SJSA1 (cell line): ENCODE measurements at places on chromosomes 12 and 14. TPM values are rescaled to one million over a fixed set of nuclear protein-coding genes. Genes with fewer than 3 reads are reported as not detected.
A peak's percentile ranks its signal among the peaks of the same experiment; 100 is the strongest.

The RESF1 gene
- total RNA-seq, result 16.3 and 21.0 TPM in 2 replicates

The RASSF9 gene
- not detected in 2 replicates for total RNA-seq

DNA sequence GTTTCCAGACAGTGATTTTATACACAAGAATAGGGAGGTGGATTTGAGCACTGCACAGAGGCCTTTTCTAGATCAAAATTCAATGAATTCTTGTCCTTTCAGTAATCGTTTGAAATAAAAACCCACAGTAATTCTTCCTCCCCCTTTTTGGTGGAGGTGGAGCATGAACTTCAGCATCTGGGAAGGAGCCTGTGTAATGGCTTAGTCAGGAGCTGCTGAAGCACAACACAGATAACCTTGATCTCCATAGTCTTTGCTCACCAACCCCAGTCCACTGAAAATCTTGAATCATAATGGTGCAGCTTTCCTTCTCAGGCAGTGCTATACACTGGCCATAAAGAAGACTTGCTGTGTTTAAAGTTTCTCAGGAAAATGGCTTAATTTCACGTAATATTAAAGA lies 6.4 kb upstream of the TBPL2 start:
- peak; percentile 53 for DNase-seq

The TEX52 gene
- not detected in 2 replicates for total RNA-seq

DNA sequence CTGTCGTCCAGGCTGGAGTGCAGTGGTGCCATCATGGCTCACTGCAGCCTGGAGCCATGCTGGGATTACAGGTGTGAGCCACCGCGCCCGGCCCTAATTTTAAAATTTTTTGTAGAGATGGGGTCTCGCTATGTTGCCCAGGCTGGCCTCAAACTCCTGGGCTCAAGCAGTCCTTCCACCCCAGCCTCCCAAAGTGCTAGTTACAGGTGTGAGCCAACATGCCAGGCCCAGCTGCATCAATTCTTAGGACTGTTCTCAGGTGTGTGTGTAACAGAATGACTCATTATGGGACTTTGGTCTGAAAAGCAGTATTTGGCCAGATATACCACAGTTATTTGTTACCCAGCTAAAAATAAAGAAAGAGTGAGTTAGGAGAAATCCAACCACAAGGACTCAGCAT lies 17.4 kb downstream of the LETMD1 start:
- no peak for DNase-seq

The B4GALNT1 gene
- 841 and 950 TPM in 2 replicates for total RNA-seq

DNA sequence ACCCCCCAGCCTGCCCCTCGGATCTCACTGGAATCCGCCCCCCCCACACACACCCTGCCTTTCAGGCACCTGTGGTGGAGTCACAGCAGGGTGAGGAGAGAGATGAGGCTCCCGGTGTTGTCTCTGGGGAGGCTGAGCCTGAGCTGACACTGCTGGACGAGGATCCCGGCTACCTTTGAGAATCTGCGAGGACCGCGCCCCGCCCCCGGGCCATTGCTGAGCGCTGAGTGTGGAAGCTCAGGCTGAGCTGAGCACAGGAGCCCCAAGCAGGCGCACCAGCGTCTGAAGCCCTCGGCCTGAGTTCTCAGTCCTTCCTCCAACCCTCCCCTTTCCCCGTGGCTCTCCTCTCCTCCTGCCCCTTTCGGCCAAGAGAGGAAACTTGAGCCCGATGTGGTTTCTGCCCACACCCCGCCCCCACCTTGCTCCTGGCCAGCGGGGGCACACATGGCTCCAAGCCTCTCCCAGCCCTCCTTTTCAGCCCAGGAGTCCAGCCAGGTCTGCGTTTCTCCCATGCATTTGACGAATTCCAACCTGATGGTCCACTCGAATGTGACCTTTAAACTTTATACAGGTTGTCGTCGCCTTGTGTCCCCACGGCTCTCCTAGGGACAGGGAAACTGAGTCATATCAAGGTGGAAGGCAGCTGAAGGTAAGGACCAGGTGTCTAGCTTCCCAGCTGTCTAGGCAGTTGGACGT lies at the start of gene NFE2:
TSS of gene NFE2 (minus strand) at position 284 of the 696 bp plus-strand sequence. CDS start 5,767 bp downstream, outside the sequence.
- peak; percentile 65 for DNase-seq

DNA sequence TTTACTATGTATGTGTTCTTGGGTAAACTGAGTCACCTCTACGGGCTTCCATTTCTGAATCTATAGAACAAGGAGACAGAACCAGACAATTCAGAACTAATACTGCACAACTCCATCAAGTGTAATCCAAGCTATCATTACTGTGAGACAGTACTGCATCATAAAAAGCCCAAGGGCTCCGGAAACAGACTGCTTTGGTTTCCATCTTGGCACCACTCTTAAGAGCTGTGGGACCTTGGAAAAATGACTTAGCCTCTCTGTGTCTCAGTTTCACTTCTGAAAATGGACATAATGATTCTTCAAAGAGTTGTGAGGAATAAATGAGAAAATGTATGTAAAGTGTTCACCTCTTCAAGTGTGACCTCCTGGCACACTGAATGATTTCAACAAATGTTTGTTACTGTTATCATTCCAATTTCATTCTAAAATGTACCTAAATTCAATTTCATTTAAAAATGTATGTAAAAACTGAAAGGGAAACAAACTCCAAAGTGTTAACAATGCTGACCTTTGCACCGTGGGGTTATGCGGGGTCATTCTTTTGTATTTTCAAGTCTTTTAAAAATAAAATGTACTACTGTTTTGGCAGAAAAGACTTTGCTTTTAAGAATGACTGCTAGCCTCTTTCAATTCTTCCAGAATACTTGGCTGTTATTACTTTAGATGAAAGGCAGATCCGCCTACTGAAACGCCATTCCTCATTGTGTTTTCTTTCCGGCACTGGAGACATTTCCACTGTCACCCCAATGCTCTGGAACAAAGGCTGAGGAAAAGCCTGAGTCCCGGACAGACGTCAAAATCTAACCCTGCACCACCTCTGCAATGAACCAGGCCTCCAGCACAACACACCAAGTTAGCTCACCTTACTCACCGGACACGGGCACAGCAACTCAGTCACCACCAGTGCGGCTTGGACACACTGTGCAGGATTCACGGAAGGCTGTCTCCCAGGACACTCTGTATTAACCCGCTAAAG lies 62.8 kb downstream of the TMCC3 start:
- no peak for DNase-seq

DNA sequence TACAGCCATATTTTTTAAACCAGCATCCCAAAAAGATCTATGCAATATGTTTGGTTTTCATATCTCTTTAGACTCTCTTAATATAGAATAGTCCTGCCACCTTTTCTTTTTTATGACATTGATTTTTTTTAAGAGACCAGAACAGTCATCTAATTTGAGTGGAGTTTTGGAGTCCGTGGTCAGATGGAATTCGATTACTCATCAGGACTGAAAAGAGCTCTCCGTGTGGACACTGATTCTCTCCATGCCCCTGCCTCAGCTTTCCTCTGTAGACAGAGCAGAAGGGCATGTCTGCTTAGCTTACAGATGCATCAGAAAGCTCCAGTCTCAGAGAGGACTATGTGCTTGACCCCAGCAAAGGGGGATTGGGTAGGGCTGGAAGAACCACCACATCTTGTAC lies 27.8 kb downstream of the SMCO2 start:
- DNase-seq, result peak; percentile 30

DNA sequence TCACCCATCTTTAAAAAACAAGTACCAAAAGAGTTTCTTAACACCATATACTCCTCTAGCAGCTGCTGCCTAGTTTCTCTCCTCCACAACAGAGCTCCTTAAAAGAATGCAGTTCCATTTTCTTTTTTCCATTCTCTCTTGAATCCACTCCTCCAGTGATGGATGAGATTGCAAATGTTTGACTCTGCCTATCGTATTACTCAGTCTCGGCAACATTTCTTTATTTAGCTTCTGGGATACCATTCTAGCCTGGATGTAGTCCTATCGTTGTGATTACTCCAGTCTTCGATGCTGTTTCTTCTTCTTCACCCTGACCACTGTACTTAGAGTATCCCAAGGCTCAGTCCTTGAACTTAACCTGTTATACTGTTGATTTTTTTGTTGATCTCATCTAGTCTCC lies 30.8 kb downstream of the CAND1 start:
- no peak for DNase-seq

- no peak for DNase-seq
These were observed 159.1 kb downstream of the C12orf50 start for GRCh38 chr12:87870061-87870460.

GRCh38 chr12:70823182-70823976 lies 97.2 kb downstream of the PTPRR start:
- no peak for DNase-seq

- peak; percentile 67 for DNase-seq
These were observed 41.6 kb downstream of the ITPR2 start for GRCh38 chr12:26791301-26791791.

The TAS2R50 gene
- 0.84 TPM in 1 of 2 replicates, not detected in the other for total RNA-seq

GRCh38 chr12:128807161-128807724 lies 16.5 kb downstream of the SLC15A4 start:
- no peak for DNase-seq

DNA sequence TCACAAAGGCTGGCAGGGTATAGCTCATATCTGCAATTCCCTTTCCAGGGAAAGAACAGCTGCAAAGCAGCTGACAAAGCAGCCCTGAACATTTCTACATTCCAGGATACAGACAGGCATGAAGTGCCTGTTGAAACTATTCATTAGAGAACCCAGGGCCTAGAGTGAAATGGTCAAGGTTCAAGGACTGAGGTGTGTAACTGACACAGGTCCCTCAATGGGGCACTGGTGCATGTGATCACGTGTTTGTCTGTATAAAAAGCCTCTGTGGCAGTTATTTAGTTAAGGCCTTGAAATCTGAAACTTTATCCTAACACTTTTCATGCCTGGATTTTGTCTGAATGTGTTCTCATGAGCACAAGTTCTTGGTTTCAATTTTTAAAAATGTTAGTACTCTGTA lies 47.1 kb downstream of the GIT2 start:
- DNase-seq, result no peak

The CCDC184 gene
- total RNA-seq, result 10.1 and 11.9 TPM in 2 replicates

GRCh38 chr14:52660325-52660724 lies 35.0 kb downstream of the ERO1A start:
- DNase-seq, result no peak

The KRT82 gene
- total RNA-seq, result not detected in 2 replicates

GRCh38 chr12:122184517-122184916 lies 1.6 kb downstream of the LRRC43 start:
- DNase-seq, result no peak

DNA sequence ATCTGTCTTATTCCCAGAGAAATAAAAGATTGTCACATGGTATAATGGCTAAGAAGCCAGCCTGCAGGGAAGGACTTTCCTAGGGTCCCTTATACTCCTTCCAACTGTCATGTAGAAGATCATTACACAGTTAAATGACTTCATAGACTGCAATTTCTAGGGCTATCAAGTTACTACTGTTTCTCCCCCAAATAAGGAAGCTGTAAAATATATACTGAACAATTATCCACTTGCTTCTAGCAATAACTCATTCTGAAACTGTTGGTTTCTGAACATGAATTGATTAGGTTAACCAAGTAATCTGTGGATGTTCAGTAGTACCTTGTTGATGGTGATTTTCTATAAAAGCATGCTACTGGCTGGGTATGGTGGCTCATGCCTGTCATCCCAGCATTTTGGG lies 44.6 kb downstream of the A2ML1 start:
- no peak for DNase-seq

- DNase-seq, result no peak
These were observed 159.1 kb upstream of the RTL1 start for GRCh38 chr14:101062601-101063000.

DNA sequence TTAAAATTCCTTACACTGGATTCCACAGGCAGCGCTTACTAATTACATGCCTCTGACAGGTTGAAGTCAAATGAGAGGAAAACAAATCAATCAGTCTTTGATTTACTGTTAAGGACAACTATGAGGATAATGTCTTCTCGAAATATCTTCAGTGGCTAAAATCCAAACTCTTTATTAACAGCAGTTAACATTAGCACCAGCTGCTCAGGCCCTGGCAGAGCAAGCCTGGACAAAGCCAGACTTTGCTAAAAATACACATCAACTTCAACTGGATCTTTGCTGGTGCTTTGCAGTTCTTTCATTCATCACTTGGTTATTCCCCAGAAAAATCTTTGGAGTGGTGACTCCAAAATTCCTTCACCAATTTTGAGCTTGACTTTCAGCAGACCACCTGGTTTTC lies 98.7 kb downstream of the HECTD4 start:
- no peak for DNase-seq

- no peak for DNase-seq
These were observed 327.2 kb upstream of the E2F7 start for GRCh38 chr12:77392467-77393088.

DNA sequence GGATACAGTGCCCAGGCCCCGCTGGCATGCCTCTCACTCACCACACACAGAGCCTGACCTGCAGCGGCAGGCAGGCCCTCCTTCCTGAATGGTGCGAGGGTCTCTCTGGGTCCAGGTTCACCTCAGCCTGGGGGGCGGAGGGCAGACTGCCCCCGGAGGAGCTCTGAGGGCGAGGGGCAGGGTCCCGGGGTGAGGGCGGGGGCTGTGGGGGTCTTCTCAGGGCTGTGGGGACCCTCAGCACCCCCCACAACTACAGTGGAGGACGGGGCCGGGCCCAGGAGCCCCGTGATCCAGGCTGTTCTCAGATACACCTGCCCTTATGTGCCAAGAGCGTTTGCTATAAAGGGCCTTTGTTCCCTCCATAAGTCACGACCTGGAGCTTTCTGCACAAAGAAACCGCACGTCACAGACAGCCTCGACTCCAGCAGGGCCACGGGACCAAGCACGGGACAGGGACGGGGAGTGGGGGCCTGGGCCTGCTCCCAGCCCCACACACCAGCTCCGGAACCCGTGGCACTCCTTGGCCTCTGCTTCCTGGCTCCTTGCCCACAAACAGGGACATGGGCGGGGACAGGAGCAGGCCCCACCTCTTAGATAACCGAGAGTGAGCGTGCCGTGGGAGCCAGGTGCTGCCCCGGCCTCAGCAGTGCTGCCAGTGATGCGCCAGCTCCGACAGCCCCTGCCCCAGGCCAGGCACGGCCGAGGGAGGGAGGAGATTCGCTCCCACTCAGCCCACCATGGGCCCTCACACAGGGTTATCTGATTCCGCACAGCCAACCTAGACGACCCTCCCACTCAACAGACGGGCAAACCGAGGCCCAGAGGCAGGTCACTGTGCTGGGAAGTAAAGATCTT lies 101.9 kb downstream of the RFLNA start:
- no peak for DNase-seq

- no peak for DNase-seq
These were observed 52.2 kb downstream of the SSH1 start for GRCh38 chr12:108805136-108805535.

DNA sequence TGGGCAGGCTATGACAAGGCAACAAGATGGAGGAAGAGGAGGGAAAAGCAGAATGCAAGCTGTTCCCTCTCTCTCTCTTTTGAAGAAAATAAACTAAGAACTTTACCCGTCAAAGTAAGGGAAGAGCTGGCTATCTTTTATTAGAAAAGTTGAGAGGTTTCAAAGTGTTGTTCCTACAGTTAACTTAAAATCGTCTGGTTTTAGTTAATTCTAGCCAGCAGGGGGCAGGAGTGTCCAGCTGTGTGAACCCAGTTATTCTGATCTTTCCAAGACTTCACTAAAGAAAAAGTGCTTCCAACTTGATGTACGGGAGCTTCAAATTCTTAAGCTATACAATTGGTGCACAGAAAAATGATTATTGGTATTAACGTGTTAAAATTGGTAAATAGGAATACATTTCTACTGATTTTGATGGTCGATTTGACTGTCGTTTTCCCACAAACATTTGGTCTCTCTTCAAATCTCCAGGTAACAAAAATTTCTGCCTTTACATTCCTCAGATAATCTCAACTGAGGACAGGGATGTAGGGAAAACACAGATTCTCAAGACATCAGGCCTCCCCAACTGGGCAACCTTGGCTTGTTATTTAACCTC lies 28.4 kb upstream of the MON2 start:
- DNase-seq, result peak; percentile 51

- no peak for DNase-seq
These were observed 32.9 kb downstream of the NIN start for GRCh38 chr14:50798048-50798421.

- DNase-seq, result no peak
These were observed 1282.2 kb upstream of the USP15 start for GRCh38 chr12:60977966-60978365.
